ENCODE measurements at places on chromosomes 12 and 14.

GRCh38 chr14:53409969-53410368 is 256.8 kb upstream of the DDHD1 start:
- DNase-seq: no peak

GRCh38 chr12:18646286-18646890 is 91.4 kb downstream of the PLCZ1 start:
- no peak for DNase-seq

DNA sequence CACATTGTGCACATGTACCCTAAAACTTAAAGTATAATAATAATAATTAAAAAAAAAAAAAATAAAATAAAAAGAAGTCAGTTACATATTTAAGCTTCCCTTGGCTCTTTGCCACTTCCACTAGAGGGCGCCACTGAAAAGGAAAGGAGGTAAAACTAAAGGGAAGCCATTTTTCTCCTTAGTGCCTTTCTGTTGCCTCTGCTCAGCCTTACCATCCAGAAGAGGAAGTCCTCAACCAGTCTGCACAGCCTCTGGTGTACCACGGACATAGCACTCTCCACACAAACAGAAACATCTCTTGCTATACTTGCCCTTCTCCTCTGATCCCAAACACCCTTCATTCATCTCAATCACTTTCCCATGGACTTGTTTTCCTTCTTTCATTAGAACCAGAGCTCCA is 169.0 kb upstream of the EEA1 start:
- no peak for DNase-seq

DNA sequence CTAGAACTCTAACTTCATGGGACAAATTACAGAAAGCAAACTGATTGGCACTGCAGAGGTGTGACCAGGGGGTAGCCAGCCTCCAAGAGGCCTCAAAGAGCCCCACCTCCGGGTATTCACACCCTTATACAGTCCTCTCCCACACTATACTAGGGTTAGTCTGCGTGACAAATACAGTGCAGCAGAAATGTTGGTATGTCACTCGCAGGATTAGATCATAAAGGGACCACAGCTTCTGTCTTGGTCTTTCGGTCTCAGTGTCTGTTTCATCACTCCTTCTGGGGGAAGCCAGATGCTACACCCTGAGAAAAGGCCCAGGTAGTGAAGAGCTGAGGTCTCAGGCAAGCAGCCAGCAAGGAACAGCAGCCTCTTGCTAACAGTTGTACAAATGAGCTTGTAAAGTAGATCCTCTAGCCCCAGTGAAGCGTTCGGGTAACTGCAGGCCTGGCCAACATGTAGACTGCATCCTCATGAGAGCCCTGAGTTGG is 68.9 kb upstream of the SAV1 start:
- no peak for DNase-seq

GRCh38 chr12:80977346-80977745 is 39.6 kb upstream of the LIN7A start:
- no peak for DNase-seq

DNA sequence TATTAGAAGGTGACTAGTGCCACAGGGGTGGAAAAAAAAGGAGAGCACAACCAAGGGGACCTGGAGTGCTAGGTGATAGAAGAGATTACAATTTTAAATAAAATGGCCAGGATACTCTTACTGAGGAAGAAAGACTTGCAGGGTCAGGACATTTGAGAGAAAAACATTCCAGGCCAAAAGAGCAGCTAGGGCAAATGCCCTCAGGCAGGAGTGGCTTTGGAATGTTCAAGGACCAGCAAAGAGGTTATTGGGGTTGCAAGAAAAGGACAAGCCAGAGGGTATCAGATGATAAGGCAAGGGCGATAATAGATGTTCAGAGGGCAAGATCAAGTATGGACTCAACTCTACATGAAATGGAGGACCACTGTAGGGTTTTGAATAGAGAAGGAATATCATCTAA is 146.4 kb downstream of the KIF21A start:
- DNase-seq: no peak

DNA sequence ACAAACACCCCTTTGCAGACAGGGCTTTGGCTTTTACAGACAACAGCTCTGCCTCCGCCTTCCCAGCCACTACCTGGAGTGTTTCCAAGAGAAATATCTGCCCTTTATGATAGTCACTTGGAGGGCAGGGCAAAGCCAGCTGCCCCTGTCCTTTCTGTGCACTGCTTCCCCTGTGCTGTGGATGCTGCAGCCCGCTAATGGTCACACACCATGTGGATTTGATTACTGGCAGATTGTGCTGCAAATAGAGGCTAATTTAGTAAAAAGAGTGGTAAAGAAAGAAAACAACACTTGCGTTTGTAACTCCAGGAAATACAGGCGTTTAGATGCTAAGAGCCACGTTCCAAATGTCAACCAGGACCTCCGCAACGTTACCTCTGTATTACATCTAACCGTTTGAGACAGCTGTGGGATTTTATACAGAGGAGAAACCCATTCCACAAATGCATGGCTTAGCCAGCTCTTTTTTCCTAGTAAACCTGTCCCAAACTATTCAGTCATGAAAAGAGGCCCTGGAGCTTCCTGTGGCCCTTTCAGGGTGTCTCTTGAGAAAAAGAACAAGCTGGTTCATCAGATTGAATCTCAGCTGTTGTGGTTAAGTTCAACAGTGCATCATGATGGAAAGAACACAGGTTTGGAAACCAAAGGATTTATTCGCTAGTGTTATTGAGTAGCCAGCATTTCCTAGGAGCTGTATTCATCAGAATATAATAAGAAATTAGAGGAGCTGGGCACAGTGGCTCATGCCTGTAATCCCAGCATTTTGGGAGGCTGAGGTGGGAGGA is 30.1 kb upstream of the PWP1 start:
- no peak for DNase-seq

DNA sequence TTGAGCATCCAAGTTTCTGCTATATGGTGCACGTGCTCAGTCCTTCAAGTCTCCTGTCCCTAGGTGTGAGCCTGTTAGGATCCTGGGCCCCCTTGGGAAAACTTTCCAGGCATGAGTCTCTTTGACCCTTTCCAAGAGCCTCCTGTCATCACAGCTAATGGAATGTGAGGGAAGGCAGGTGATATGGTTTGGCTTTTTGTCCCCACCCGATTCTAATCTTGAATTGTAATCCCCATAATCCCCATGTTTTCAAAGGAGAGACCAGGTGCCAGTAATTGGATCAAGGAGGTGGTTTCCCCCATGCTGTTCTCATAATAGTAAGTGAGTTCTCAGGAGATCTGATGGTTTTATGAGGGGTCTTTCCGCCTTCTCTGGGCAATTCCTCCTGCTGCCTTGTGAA is 265.5 kb downstream of the ATP23 start:
- no peak for DNase-seq

DNA sequence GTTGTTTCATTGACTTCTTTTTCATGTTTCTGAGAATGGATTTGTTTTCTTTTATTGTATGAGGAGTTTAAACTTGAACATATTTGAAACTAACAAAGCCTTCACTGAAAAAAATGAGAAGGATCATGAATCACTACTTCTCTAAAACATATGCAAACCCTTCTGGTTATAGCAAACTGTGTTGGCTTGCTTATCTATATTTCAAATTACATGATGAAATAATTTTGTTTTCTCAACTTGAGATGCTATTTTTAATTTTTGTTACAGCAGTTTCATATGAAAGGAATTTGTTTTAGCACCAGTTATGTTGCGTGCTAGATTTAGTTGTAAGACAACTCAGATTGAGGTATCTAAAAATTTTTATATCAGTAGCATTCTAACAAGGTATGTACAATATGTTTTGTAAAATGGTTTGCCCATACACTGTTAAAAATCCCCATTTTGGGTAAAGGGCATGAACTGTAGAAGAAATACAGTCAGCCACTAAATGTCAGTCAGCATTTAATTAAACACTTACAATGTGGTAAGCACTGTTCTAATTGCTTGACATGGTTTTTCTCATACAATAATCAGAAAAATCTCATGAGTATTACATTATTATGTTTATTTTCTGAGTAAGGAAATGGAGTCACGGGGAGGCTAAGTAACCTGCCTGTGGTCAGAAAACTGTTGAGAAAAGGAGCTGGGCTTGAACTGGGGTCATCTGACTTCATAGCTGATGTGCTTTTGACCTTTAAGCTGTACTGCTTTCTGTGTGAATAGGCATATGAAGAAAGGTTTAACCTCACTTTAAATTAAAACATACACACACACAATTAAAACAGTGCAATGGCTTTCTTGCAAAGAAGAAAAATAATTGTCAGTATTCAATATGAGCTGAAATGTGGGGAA is 105.7 kb downstream of the PLEKHA5 start:
- no peak for DNase-seq

DNA sequence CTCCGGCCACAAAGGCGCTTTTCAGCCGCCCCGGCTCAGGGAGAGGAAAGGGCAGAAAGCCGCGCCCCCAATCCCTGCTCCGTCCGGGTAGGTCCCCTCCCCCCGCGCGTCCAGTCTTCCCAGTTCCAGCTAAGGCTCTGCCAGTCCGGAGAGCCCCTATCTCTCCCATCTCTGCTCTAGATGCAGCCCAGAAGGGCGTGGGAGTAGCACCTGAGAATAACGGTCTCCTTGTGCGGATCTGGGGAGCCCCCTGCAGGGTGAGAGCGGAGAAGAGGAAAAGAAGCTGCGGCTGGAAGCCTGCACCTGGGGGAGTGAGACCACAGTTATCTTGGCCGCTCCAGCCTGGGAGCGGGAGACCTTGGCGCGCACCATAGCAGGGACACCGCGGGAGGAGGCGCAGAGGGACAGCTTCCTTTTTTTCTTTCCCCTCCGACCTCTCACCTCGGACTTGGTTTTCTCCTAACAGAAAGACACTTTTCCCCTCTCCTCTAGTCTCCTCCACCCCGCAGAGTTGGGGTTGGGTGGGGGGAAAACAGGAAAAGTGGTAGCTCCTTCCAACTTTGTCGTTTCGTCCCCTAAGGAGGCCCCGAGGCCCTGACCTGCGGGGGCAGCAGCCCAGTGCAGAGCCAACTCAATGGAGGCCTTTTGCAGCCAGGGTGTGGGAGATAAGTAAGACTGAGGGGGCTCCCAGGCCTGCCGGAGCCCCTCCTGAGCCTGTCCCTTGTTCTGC is 2.4 kb downstream of the DHH start:
- no peak for DNase-seq

DNA sequence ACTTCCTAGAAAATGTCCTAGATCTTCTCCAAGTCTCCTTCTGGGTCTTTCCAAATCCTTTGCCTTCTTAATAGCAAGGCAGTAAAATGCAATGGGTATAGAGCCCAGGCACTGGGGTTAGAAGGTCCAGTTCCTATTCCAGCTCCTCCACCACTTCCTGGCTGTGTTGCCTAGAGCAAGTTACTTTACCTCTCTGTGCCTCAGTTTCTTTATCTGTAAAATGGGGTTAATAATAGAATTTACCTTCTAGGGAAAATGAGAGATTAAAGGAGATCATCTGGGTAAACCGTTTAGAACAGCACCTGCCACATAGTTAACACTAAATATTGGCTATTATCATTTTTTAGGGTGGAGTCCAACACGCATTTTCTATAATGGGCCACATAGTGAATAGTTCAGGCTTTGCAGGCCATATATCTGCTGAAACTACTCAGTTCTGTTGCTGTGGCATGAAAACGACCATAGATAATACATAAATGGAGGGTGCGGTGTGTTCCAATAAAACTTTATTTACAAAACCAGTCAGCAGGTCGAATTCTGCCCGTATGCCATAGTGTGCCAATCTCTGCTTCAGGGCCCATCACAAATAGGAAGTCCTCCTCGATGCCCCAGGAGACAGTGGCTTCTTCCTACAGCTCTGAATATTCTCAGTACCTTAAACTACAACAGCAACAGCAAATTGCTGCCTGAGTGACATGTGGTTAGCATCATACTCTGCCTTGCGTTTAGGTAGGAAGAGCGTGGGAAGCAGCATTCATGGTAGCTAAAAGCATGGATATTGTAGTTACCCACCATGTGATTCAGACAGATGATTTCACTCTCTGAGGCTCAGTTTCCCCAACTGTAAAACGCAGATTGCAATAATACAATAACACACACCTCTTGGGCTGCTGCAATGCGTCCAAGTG is 60.9 kb downstream of the SVOP start:
- DNase-seq: no peak

DNA sequence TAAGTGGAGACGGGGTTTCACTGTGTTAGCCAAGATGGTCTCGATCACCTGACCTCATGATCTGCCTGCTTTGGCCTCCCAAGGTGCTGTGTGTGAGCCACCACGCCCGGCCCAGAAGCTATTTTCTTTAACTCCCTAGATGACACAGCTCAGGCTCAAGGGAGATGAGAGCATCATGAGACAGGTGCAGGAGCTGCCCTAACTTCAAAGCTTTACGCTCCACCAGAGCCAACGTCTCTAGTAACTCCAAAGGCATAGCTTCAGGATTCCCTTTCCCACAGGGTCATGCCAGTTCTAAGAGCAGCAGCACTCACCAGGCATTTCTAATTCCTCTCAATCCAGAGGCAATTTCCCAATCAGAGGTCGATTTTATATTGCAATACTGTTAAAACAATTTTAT is 21.0 kb downstream of the NDUFA12 start:
- no peak for DNase-seq

GRCh38 chr14:100900837-100901390 is 2.6 kb downstream of the RTL1 start:
- DNase-seq: peak; percentile 26

GRCh38 chr14:36822685-36823084 is 161.0 kb downstream of the PAX9 start:
- no peak for DNase-seq

DNA sequence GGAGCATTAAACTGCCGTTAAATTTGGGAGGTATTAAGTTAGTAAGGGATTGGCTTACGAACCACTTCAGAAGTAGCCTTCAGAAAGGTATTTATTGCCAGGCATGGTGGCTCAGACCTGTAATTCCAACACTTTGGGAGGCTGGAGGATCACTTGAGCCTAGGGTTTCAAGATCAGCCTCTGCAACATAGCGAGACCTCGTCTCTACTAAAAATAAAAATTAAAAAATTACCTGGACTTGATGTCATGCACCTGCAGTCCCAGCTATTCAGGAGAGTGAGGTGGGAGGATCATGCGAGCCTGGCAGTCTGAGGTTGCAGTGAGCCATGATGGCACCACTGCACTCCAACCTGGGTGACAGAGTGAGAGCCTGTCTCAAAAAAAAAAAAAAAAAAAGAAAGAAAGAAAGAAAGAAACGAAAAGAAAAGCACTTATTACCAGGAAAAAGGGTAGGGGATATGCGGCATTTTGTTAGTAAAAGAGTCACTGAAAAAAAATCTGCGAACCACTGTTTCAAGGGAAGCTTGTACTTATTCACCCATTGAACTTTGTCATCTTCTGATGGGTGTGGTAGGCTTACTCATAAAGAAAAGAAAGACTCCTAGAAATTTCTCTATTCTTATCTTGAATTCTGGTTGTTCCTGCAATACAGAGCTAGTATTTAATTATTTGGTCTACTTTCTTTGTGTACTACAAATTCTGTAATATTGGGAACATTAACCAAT is 33.6 kb upstream of the PLEKHA5 start:
- DNase-seq: no peak

DNA sequence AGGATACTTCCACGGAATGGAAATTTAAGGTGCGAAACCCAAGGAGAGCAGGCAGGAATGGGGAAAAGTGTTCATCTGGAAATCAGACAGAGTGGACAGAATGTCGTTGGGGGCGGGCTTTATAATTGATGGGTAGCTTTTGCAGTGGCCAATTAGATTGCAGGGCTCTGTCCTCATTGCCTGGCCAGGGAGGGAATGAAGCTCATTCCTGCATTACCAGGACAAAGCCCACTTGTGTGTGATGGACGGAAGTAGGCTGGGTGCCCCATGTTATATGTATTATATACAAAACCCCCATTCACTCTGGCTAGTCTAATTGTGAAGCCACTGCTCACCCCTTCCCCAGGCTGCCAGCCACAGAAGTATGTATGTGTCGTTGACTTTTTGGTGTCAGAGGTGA is 23.6 kb downstream of the ZNF664 start:
- DNase-seq: no peak

- no peak for DNase-seq
These were observed 1.1 kb downstream of the HPD start for GRCh38 chr12:121857322-121858246.
